NCI-H1105 (cell line): ENCODE measurements at places on chromosomes 1 and 21.

GRCh38 chr1:98988904-98989555, 15.6 kb downstream of the PLPPR5 start:
- DNase-seq, result no peak

DNA sequence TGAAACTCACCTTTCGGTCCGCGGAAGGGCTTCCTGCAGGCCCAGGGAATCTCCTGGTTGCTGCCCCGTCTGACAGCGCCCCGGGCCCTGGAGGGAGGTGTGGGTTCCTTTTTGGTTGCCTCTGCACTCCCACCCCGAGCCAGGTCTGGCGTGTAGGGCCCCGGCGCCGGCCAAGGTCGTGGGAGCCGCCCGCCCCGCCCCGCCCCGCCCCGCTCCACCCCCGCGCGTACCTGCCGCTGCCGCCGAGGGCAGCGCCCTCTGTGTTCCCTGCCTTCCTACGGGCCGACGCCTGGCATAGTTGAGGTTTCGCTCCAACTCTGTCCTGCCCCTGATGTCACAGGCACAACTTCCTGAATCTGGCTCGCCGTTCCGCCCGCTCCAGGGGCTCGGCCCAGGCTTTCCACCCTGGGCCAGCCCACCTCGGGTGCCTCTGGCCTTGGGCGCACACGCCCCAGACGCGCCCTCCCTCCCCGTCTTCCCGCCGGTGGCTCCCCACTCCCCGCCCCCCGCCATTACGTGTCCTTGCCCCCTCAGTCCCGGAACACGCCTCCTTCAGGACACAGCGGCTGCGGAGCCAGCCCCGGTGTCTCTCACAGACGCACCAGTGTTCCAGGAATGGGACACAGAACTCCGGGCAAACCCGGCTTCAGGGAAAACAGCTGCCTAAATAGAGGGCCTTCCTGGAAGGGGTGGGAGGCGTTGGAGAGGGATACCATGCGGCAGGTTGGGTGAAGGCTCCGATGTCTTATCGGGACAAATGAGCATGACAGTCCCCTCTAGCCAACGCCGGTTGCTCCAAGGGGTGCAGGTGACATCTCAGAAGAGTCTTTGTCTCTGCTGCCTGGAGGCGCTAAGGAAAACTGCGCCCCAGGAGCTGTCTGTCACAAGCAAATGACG, at the start of gene KIAA0040:
TSS of gene KIAA0040 (minus strand) at position 147 of the 897 bp plus-strand sequence. CDS start 31,763 bp downstream, outside the sequence.
- peak; percentile 15 for DNase-seq

- DNase-seq, result no peak
Measured at GRCh38 chr1:206921772-206922265, at the start of gene FCMR. FCMR (minus strand) TSS chr1:206921941; CDS start chr1:206921854, 87 bp downstream.

- no peak for DNase-seq
Measured at GRCh38 chr1:219900201-219900600, 28.2 kb downstream of the SLC30A10 start.

GRCh38 chr1:64405833-64406232, 64.1 kb upstream of the CACHD1 start:
- no peak for DNase-seq

DNA sequence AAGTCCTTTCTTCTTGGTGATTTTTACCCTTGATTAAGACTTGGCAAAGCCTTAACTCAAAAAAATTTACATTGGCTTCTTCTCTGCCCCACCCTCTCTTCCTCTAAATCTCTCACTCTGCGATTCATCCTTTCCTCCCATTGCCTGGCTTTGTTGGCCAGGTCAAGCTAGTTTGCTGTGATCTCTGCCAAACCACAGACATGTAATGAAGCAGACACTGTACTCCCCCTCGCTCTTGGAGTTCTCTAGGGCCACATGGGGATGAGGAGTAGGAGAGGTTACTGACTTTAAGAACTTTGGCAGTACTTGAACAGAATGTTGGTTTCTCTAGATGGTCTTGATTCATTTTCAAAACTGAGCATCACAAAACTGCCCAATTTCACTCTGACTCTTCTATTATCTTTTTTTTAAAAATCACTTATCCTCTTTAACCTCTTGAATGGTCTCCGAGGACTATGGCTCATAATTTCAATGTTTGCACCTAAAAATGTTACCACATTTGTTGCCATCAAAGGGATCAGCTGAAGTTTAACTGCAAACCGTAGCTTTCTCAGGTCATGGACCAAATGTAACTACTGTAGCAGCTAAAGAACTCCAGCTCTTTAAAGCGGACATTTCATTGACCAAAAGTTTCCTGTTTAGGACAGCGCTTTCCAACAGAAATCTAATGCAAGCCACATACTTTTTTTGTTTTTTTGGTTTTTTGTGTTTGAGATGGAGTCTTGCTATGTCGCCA, 62.7 kb upstream of the IPO9 start:
- no peak for DNase-seq
